GM18507 (cell line): ENCODE measurements at places on chromosomes 12 and 14.

- no peak for DNase-seq
These were observed 13.9 kb downstream of the PPP2R3C start for GRCh38 chr14:35107866-35108265.

DNA sequence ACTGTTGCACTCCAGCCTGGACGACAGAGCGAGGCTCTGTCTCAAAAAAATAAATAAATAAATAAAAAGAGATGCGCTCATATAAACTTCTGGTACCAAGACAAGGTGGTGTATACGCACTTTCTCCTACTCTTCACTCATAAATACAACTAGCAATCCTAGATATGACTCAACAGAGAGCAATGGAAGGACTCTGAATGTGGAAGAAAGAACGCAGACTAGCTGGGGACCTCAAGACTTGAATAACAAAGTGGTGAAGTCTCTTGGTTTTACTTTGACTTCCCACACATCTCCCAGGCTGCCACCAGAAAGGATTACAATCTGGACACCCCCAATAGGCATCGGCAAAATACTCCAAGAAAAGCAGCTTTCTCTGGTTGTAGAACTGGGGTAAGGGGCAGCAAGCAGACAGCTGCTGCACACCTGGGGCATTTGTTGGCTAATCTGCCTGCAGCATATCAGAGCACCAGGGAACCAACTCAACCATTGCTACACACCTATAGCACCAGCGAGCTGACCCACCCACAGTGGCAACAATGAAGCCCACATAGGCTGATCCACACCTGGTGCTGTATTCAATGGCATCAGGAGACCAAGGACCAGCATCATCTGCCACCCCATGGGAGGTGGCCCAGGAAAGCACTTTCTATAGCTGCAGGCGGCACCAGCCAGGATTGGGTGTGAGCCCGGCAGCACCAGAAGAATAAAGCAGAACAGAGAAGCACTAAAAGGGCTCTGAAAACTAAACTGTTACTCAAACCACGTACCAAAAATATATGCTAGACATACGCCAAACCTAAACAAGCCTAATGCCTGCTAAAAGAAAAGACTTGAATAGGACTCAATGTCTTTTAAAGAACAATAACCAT is 1231.7 kb upstream of the TMEM132C start:
- DNase-seq, result no peak

- DNase-seq, result no peak
These were observed 276.4 kb downstream of the DPF3 start for GRCh38 chr14:72617391-72618031.

- no peak for DNase-seq
These were observed 950 bp downstream of the IFI27 start for GRCh38 chr14:94111276-94112095.

DNA sequence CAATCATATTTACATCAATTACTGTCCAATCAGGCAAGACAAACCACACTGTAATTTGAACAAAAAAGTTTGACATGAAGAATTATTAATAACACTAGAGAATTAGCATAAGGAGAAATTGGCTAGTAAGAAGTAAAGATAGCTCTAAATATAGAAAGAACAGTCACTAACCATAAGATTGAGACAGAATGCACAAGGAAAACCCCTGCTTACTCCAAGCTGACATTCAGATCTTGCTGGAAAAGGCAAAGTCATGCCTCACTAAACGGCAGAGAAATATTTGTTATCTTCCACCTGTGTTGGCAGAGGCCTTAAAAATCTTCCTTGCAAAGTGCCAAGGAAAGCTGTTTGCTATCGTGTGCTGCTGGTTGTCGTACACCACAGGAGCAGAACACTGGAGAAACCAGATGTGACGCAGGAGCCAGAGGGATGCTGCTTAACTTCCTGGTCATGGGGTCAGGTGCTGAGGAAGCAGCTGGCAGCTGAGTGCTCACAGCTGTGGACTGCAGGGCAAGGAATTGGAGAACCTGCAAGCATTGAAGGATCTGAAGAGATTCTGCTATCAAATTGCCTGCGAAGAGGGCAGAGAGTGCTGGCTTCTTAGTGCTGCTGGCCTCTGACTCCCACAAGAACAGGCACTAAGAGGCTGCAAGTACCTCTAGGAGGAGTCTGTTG is 1323.3 kb downstream of the LRFN5 start:
- no peak for DNase-seq

GRCh38 chr14:105993814-105994213 is 467.4 kb downstream of the TMEM121 start:
- DNase-seq, result no peak
